ENCODE measurements at places on chromosomes 5 and 9.

GRCh38 chr9:28662675-28663074 is 1089.4 kb upstream of the C9orf72 start:
- no peak for DNase-seq

DNA sequence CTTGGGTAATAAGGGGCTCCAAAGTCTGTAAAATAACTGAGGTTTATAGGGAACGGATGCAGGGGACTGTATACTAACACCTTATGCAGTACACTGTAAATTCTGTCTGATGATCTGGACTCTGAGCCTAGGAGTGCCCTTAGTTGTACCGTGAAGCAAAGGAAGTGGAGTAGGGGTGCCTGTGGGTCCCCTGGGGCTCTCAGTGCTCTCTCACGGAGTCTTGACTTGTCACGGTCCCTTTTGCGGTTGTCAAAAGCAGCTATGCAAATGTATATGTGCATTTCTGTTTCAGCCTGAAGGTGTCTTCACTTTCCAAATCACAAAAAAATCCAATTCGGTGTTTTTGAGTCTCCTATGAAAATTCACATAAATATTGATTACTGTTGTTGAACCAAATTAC is 17.8 kb downstream of the DMRT1 start:
- DNase-seq, result no peak

DNA sequence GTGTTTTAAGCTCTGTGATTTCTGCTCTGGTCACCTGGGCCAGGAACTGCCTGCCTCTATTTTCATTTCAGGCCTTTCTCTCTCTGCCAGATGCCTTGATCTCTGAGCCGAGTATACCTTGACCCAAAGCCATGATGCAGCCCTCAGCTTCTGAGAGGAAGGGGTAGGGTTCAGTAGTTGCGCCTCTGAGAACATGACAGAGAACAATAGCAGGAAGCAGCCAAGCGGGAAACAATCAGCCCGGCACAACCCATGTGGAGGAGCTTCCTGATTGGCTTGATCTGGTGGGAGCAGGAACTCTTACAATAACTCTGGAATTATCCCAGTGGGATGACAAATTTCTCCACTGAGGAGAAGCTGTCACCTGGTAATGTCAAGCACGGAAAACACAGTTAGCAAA is 127.4 kb downstream of the PALM2AKAP2 start:
- no peak for DNase-seq

- DNase-seq, result no peak
Measured at GRCh38 chr5:123813937-123814624, 302.1 kb downstream of the CSNK1G3 start.

- no peak for DNase-seq
Measured at GRCh38 chr9:83062651-83063527, at the start of gene RASEF. Gene RASEF, minus strand, starts transcription at chr9:83063142. Its CDS starts 275 bp downstream, at chr9:83062867.

DNA sequence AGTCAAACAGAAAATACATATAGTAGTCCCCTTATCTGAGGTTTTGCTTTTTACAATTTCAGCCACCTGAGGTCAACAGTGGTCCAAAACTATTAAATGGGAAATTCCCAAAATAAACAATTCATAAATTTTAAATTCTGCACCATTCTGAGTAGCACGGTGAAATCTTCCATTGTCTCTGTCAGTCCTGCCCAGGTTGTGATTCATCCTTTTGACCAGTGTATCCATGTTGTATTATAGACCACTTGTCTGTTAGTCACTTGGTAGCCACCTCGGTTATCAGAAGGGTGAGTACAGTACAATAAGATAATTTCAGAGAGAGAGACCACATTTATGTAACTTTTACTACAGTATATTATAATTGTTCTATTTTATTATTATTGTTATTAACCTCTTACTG is 2.8 kb downstream of the CCDC152 start:
- DNase-seq, result no peak

- DNase-seq, result no peak
Measured at GRCh38 chr5:97355775-97356174, 172.7 kb upstream of the RIOK2 start.

GRCh38 chr9:28718226-28718625 is 1144.9 kb upstream of the C9orf72 start:
- DNase-seq, result no peak

- peak; percentile 48 for DNase-seq
Measured at GRCh38 chr5:177336112-177336511, 15.4 kb downstream of the LMAN2 start.

DNA sequence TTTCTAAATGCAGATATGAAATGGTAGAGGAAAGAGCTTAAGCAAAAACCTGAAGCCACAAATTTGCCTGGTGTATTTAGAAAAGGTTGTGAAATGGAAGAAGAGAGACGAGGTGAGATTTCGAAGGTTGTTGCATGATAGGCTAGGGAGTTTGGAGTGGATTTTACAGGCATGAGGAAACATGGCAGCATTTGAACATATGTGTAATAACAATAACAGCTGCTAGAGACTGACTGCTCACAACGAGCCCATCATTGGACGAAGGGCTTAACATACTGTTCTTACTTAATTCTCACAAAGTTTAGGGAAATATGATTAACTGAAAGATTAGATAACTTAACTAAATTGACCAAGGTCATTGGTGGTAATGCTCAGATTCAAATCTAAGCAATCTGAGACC is 108.1 kb downstream of the JAKMIP2 start:
- no peak for DNase-seq

GRCh38 chr5:129027260-129027659 is 62.0 kb downstream of the SLC27A6 start:
- DNase-seq, result no peak

- DNase-seq, result no peak
Measured at GRCh38 chr5:58148254-58148775, 311.6 kb downstream of the PLK2 start.

DNA sequence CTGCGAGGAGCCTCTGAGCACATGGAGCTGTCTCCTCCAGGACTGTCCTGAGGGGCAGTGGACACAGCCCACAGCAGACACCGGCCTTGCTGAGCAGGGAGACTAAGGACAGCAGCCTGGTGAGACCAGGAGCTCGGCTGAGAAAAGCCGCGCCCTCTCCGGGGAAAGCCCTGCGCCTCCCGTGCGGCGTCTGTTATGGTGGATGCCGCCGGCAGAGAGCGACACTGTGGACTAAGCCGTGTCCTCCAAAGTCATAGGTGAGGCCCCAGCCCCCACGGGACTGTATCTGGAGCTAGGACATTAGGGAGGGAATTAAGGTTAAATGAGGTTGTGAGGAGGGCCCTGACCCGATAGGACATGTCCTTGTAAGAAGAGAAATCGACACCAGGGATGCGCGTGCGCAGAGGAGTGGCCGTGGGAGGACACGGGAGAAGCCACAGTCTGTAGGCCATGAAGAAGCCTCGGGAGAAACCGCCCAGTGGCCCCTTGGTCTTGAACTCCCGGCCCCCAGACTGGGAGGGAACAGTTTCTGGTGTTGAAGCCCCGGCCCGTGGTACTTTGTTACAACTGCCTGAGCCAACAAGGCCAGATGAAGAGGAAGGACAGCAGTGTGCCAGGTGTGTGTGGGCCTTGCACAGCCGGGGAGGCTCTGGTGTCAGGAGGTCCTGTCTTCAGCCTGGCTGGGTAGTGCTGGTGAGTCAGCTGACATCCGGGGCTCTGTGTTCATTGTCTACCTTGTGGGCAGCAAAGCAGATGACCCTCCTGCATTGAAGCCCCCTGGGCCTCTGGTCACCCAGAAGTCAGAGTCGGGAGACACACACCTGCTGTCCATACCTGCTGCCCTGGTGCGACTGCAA is 22.1 kb downstream of the MRPL36 start:
- DNase-seq, result peak; percentile 60

DNA sequence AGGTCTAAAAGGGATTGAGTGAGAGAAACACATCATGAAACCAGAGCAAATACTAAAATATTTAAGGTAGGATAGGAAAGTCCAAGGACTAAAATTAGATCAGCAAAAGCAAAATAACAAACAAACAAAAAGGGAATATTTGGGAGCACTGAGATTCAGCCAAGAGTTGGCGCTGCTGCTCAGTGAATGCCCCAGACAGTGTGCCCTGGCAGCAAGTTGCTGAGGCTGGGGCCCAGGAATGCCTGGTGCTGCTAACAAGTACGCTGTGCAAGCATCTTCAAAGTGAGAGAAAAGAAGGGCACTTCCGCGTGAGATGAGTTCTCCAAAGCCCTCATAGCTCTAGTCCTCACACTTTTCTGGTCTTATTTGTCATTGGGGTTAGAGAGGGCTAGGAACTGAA is 603.3 kb downstream of the EFNA5 start:
- DNase-seq, result no peak

DNA sequence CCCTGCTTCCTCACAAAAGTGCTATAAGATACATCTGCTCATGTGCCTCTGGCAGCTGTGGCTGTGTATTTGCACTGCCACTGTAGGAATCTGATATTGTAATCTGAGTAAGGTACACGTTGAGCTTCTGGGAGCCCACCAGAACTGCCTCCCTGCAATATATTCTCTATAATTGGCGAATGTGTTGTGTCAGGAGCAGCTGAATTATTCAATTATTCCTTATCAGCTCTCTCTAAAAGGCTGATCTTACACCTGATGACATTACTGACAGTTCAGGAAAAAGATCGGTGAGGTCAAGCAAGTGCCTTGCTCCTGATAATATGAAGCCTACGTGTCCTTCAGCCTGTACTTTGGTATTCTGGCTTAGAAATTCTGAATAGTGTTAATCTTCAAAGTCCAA is 1015.0 kb downstream of the CDH9 start:
- no peak for DNase-seq

DNA sequence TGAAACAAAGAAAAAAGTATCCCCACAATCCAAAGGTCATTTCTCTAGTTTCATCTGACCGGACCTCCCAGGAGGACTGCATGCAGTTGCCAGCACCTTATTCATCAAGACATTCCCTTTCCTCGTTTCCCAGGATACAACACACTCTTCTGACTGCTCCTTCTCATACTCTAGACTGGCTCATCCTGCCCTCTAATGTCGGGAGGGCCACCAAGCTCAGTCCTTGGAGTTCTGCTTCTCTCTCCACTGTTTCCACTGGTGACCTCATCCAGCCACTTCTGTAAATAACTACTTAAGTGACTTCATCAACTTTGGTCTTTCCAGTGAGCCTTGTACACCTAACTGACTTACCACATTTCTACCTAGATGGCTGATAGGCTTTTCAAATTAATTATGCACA is 179.1 kb downstream of the EPB41L4A start:
- DNase-seq, result no peak

GRCh38 chr9:136010176-136010575 is 49.0 kb upstream of the UBAC1 start:
- DNase-seq, result peak; percentile 64

- DNase-seq, result no peak
Measured at GRCh38 chr5:130055572-130055971, 151.3 kb downstream of the CHSY3 start.

GRCh38 chr5:159263569-159263905 is 447 bp downstream of the UBLCP1 start:
- DNase-seq, result peak; percentile 47

GRCh38 chr9:104743376-104743985 is 4.0 kb upstream of the NIPSNAP3A start:
- DNase-seq, result no peak

- no peak for DNase-seq
Measured at GRCh38 chr9:109017493-109017892, 4.2 kb upstream of the CTNNAL1 start.

GRCh38 chr5:56610093-56610698 is 205.2 kb upstream of the MAP3K1 start:
- no peak for DNase-seq

DNA sequence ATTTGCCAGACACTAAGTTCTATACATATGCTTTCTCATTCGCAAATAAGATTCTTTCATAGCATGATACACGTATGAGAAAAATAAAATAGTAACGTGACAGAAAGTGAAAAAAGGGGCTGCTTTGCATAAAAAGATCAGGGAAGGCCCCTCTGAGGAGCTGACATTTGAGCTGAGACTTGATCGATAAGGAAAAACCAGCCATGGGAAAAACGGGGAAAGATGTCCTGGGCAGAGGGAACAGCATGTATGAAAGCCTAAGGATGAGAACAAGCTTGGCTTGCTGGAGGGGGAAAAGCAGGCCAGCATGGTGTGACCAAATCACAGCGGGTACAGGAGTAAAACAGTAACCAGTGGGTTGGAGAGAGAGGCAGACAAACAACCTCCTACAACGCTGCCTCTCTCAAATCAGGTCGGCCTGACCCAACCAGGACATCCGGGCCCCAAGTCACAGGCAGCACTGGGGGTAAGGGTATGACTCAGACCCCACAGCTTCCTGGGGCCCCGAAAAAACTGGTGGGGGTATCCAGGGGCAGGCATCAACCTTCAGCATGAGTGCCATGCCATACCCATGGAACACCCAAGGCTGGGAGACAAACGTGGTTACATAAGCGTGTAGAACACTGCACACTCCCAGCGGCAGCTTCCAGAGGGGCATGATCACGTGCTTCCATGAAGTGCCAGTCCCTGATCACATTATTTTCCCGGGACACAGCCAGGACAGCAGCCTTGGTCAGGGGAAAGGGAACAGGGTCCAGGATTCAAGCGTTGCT is 2.2 kb downstream of the TNIP1 start:
- no peak for DNase-seq

- DNase-seq, result no peak
Measured at GRCh38 chr9:18071651-18072060, 402.3 kb upstream of the ADAMTSL1 start.

DNA sequence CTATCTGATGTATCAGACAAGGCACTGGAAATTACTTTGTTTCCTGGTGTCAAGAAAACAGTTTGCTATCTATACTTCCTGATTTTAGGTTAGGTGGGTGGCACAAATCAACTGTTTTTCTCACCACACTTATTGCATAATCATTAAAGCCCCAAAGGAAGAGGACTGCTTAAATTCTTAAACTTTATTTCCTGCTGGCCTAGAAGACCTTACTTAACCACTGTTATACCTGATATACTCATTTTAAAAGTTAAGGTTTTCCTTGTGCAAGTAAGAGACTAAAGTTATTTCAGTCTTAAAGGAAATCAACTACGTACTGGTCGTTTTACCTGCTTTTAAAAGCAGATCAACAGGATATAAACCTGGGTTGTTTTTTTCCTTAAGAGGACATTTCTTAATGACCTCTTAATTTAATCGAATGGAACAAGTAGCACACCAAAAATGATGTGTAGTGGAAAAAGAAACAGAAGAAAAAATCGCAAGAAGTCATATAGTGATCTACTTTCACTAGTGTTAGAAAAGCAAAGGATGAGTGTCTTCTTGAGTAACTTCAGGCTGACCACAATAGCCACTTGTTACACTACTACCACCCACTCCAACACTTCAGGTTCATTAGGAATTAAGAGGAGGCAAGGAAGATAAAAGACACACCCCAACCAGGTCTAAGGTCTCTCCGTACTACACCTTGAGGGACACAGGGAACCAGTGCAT is 974 bp downstream of the CLINT1 start:
- no peak for DNase-seq

DNA sequence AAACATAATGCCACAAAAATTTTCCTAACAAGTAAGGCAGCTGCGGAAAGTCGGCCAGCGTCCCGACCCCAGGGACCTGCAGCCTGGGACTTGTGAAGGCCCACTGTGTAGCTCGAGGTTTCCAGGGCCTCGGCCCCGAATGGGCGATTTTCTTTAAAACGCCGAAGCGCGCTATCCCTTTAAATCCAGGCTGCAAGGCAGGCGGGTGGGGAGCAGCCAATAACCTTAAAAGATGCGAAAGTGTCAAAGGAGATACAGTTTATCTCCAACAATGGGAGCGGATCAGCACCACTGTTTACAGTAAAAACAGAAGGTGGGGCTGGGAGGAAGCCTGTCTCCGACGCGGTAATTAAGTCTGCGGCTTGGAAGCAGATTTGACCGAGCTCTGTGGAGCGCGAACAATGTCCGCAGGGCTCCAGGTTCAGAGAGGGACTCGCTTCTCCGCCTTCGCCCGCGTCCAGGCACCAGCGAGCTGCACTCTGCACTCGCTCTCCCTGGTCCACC is 1.7 kb upstream of the ZSWIM6 start:
- peak; percentile 68 for DNase-seq

- DNase-seq, result no peak
Measured at GRCh38 chr9:112248722-112249121, 73.6 kb upstream of the SUSD1 start.

- peak; percentile 66 for DNase-seq
Measured at GRCh38 chr9:116141864-116142561, 11.6 kb upstream of the PAPPA start.
